ENCODE measurements at places on chromosomes 1 and 21. TPM values are rescaled to one million over a fixed set of nuclear protein-coding genes. Genes with fewer than 3 reads are reported as not detected.

- H3K27ac ChIP-seq: no peak overlapping the region
- no peaks in the 10 kb centered on the region for H3K27me3 ChIP-seq
- no peaks in the 10 kb centered on the region for H3K4me1 ChIP-seq
- no peak overlapping the region for H3K4me3 ChIP-seq
- no peak for DNase-seq
- no peaks in the 10 kb centered on the region for H3K36me3 ChIP-seq
Observed at GRCh38 chr1:54754045-54754444, 10.3 kb downstream of the PARS2 start.

GRCh38 chr1:188670837-188671236, 1806.8 kb downstream of the BRINP3 start:
- no peak overlapping the region for H3K27ac ChIP-seq
- no peaks in the 10 kb centered on the region for H3K27me3 ChIP-seq
- H3K4me1 ChIP-seq: no peaks in the 10 kb centered on the region
- H3K4me3 ChIP-seq: no peak overlapping the region

GRCh38 chr21:45769896-45770295, 126.4 kb downstream of the PCBP3 start:
- H3K27ac ChIP-seq: peak overlapping the region; percentile 94
- no peaks in the 10 kb centered on the region for H3K27me3 ChIP-seq
- DNase-seq: no peak
- peaks cover 46% of the 10 kb centered on the region for H3K4me1 ChIP-seq
- H3K4me3 ChIP-seq: no peak overlapping the region

DNA sequence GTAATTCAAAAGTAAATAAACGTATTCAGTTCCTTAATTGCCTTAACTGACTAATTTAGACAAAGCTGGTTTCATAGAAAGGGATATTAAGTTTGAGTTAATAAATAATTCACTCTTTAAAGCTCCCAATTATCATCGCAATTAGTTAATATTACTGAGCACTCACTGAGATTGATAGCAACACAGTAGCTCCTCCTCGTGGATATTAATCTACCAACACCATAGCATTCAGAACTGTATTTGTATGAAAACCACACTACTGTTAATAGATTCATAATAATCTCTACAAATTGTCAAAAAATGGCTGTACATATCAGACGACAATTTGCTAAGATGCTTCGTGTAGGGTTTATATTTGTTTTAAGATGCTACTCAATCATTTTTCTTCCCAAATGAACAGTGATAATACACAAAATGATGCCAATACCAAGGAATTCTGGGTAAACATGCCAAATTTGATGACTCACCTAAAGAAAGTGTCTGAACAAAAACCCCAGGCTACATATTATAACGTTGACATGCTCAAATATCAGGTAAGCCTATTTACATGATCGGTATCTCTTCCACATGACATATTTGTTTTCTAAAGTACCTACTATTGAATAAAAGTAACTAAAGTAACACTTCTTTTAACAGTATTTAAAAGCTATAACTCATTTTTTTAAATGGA, 18.8 kb upstream of the DYNLT5 start:
- H3K4me3 ChIP-seq: no peak overlapping the region
- H3K36me3 ChIP-seq: no peaks in the 10 kb centered on the region

- peaks cover 44% of the 10 kb centered on the region for H3K36me3 ChIP-seq
- DNase-seq: no peak
Observed at GRCh38 chr1:220226752-220227151, 45.5 kb downstream of the RAB3GAP2 start.

DNA sequence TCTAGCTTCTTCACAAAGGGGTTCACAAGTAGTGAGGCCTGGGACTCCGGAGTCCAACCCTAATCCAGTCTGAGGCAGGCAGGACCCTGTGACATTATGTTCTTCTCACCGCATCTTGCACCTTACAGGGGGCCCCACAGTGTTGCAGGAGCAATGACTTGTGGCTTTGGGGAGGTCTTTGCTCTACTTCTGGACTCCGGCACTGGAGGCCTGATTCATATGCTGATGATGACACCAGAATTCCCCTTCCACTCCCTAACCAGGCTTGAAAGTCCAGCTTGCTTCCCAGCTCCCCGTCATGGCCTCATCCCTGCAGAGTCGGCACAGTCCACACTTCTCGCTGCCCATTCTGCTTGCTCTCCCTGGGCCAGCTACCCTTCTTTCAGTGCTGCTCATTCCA, 96.3 kb upstream of the SLC44A3 start:
- no peak overlapping the region for H3K27ac ChIP-seq
- DNase-seq: no peak
- H3K4me1 ChIP-seq: peaks cover 8% of the 10 kb centered on the region
- no peak overlapping the region for H3K4me3 ChIP-seq

TRAPPC3 gene
- total RNA-seq: 57.5 TPM

PCAT6 gene
- total RNA-seq: 0.29 TPM

DNA sequence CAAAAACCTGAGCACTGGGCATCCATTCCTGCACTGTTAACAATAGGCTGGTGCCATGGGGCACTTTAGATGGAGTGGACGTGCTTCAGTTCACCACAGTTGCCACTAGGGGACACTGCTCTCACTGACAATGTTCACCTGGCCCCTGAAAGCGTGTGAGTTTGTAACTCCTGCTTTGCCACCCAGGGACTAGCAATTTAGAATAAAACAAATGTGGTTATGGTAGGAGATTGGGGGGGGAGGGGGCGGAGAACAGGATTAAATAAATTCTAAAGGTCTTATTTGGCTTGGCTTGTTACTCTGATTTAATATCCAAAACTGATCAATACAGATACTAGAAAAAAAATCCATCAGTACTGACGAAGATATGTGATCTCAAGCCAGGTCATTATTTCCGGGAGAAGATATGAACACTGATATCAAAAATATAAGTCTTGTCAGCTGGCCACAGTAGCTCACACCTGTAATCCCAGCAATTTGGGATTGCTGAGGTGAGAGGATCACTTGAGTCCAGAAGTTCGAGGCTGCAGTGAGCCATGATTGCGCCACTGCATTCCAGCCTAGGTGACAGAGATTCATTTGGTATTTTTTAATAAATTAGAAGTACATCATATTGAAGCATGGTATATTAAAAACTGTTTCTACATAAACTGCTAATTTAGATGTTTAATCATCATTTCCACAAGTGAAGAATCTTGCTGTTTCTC, 23.2 kb downstream of the INTS7 start:
- H3K27ac ChIP-seq: no peak overlapping the region
- H3K36me3 ChIP-seq: peaks cover 30% of the 10 kb centered on the region
- H3K4me3 ChIP-seq: no peak overlapping the region
- no peaks in the 10 kb centered on the region for H3K4me1 ChIP-seq
- DNase-seq: peak; percentile 78
- H3K27me3 ChIP-seq: no peaks in the 10 kb centered on the region

- no peak overlapping the region for H3K4me3 ChIP-seq
- DNase-seq: no peak
- H3K4me1 ChIP-seq: no peaks in the 10 kb centered on the region
- no peaks in the 10 kb centered on the region for H3K27me3 ChIP-seq
Observed at GRCh38 chr1:5709461-5709975, 282.7 kb downstream of the NPHP4 start.

DNA sequence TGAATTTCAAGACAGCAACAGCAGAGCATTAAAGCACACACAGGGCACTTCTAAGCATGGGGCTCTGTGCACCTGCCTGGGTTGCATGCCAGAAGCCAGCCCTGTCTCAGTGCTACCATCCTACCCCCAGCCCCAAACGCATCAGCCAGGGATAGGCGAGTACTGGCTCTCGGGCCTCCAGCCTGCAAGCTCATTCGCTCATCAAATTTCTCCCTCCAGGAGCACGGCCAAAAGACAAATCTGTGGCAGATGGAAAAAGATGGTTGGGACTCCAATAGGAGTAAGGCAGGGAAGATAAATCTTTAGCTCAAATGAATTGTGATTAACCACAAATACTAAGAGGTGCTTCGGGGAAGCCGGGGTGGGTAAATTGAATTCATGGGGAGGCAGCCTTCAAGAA, 189.6 kb downstream of the KAZN start:
- no peak overlapping the region for H3K4me3 ChIP-seq
- H3K36me3 ChIP-seq: no peaks in the 10 kb centered on the region
- no peaks in the 10 kb centered on the region for H3K27me3 ChIP-seq
- H3K27ac ChIP-seq: no peak overlapping the region
- DNase-seq: no peak
- H3K4me1 ChIP-seq: no peaks in the 10 kb centered on the region

TMEM61 gene
- total RNA-seq: not detected

DNA sequence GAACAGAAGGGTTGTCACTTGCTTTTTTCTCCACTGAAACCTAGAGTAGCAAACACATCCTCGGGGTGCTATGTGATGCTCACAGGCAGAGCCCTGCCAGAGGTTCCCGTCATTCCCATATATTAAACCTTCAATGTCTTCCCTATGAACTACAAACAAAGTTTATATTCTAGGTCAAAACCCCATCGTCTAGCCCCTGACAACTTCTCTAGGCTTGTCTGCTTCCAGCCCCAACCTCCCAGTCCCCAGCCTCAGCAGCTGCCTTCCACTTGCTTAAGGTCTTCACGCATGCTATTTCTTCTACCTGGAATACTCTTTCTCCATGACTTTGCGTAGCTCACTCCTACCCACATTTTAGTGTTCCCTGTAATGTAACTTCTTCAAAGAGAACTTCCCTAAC, 1.9 kb upstream of the TLR5 start:
- peaks cover 9% of the 10 kb centered on the region for H3K27me3 ChIP-seq
- H3K4me3 ChIP-seq: no peak overlapping the region
- H3K27ac ChIP-seq: no peak overlapping the region
- H3K36me3 ChIP-seq: no peaks in the 10 kb centered on the region

DNA sequence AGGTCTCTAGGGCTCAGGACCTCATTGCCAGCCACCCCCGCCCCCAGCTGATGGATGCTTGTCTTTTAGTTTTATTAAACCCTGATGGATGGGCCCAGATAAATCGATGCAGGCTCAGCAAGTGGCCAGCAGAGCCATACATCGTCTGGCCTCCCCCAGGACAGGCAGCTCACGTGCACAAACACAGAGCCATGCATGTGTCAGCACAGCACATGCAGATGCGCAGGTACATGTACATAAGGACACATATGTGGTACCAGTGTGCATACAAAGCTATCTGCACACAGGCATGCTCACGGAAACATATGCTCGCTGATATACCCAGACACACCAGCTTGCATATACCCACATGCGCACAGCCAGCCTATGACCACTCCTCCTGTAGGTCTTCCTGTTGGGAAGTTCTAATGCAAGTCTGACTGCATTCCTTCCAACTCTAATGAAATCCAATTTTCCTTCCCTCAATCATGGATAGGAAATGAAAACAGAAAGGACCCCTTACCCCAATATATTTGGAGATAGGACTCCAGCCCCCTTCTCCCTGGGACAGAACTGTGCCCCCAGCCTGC, 897 bp downstream of the COL16A1 start:
- no peak for DNase-seq
- H3K4me3 ChIP-seq: no peak overlapping the region
- peaks cover 31% of the 10 kb centered on the region for H3K27me3 ChIP-seq
- H3K4me1 ChIP-seq: peaks cover 31% of the 10 kb centered on the region
- no peaks in the 10 kb centered on the region for H3K36me3 ChIP-seq

- no peak overlapping the region for H3K4me3 ChIP-seq
- no peak for DNase-seq
- no peaks in the 10 kb centered on the region for H3K36me3 ChIP-seq
- peaks cover 12% of the 10 kb centered on the region for H3K27me3 ChIP-seq
- no peak overlapping the region for H3K27ac ChIP-seq
Observed at GRCh38 chr1:205355075-205355453, 1.7 kb downstream of the KLHDC8A start.

DNA sequence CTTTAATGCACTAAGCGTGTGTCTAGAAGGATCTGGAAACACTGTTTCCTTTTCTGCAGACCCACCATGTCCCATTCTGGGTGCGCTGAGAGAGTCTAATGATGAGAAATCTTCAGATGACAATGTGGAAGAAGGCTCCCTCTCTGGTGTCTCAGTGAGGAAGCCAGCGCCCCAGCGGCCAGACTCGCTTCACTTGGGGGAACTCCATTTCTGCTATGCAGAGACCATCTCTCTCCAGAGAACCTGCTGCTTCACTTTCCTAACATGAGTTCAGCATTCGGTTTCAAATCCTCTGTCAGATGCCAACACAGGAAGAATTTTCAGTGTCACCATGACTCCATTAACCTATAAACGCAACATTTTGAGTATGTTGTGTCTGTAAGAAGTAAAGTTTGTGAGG, 121.8 kb downstream of the SYF2 start:
- peaks cover 12% of the 10 kb centered on the region for H3K36me3 ChIP-seq
- H3K27me3 ChIP-seq: peaks cover 16% of the 10 kb centered on the region
- H3K4me3 ChIP-seq: no peak overlapping the region
- H3K27ac ChIP-seq: no peak overlapping the region

Measured in activated CD4-positive, alpha-beta T cell treated with anti-CD3 and anti-CD28 coated beads, Interleukin-2, amount 10 ng/mL, durations not matched to agents 7 days and 5 days (primary cell).